ENCODE measurements at places on chromosomes 1 and 21.

DNA sequence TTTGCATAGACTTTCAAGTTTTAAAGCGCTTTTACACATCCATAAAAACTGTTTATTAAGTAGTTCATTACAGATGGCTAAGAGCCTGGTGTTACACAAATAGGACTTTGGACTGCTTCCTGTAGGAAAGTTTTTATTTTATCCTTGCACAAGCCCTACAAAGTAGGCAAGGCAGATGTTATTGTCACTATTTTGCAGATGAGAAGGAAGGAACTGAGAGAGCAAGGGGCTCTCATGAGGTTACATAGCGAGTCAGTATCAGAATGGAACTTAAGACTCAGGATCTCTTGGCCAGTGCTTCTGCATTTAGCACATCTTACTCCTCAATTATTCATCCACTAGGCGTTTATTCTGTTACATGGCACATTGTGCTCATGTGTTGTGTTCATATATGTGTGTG lies 2.6 kb upstream of the MAPKAPK2 start:
- no peak for DNase-seq

DNA sequence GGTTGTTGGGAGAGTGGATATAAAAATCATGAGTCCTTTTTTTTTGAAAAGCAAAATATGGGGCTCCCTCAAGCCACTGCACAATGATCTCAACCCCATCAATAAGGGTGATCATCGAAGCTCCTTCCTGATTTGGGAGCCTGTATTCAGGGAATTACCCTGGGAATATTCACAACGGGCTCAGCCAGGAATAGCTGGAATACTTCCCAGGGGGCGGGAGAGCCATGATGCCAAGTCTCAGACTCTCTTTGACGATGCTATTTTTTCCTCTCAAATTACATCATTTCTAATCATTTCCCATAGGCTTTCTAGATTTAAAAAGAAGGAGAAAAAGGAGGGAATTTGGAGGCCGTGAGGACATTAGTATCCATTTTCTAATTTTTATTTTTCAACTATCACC lies 18.4 kb downstream of the OLIG1 start:
- no peak for DNase-seq

DNA sequence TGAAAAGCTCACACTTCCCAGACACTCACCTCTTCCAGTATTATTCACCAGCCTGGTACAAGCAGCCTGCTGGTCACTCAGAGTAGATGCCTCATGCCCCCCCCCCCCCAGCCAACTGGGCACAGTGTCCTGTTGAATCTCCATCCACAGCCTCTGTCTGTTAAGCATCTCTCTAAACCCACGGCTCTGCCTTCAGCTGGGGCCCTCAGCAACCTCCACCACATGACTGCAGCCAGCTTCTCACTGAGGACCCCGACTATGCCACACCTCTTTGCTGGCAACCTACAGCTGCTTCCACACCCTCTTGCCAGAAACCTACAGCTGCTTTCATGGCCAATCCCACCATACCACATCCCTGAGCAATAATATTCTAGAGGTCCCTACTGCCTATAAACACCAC lies 113.1 kb downstream of the RHOU start:
- no peak for DNase-seq

- DNase-seq = no peak
These were observed 39.2 kb downstream of the CDK18 start for GRCh38 chr1:205543351-205544301.

- DNase-seq = no peak
These were observed 1.9 kb downstream of the GJA5 start for GRCh38 chr1:147758379-147759100.
